ENCODE measurements at places on chromosomes 16 and 17.

GRCh38 chr17:47700471-47701449, 6.8 kb downstream of the TBKBP1 start:
- DNase-seq = no peak

GRCh38 chr17:6479622-6480302, 35.5 kb downstream of the PIMREG start:
- DNase-seq = no peak

- no peak for DNase-seq
Observed at GRCh38 chr17:35521150-35521549, 16.3 kb downstream of the SLFN12L start.

DNA sequence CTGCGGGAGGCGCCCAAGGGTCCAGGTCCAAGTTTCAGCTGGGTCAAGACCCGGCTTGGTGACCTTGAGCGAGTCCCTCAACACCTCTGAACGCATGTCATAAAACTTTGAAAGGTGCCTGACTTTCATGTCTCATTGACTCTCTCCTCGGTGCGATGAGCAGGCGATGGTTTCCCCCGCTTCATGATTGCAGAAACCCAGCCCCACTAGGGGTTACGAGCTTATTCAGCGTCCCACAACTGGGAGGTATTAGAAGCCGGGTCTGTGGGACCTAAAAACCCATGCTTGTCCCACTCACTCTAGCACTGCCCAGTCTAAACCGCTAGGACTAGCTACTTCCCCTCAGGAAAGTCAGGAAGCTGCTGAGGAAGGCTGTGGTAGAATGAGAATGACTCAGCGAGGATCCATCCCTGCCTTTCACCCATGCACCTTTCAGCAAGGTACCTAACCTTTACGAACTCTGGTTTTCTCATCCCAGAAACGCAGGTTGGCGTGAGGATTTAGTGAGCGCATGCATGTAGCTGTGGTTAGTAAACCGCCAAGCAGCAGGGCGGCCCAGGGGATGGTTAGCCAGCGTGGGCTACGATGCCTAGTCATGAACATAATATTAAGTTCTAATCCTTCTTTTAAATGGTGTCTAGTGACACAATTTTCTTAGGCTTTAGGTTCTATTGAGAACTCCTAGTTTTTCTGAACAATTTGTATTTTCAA, 26.2 kb upstream of the RFFL start:
- no peak for DNase-seq

- DNase-seq = no peak
Observed at GRCh38 chr17:70060415-70060814, 14.6 kb upstream of the KCNJ16 start.
